Kidney epithelial cell (primary cell): ENCODE measurements at places on chromosomes 2 and 18.
A peak's percentile ranks its signal among the peaks of the same experiment; 100 is the strongest.

- DNase-seq = no peak
Measured at GRCh38 chr18:73766910-73767515, 380.6 kb downstream of the FBXO15 start.

DNA sequence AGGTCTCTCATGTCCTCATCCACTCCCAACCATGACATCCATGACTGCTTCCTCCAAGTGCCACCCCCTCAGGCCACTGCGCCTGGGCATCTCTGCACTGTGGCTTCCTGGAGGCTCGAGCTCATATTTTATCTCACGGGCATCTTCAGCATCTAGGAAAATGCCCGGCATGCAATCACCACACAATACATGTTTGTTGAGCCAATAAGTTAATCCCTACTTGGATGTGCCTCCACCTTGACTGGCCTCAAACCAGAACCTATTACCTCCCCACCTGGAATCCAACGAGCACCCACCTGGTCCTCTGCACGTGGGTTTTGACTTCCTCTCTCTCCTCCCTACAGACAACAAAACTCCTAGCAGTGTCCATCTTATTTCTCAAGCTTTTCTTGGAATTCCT is 198.9 kb upstream of the REV1 start:
- no peak for DNase-seq

GRCh38 chr18:35050028-35050546 is 8.9 kb downstream of the MAPRE2 start:
- no peak for DNase-seq

- no peak for DNase-seq
Measured at GRCh38 chr2:129775952-129776653, 203.4 kb upstream of the RAB6C start.

DNA sequence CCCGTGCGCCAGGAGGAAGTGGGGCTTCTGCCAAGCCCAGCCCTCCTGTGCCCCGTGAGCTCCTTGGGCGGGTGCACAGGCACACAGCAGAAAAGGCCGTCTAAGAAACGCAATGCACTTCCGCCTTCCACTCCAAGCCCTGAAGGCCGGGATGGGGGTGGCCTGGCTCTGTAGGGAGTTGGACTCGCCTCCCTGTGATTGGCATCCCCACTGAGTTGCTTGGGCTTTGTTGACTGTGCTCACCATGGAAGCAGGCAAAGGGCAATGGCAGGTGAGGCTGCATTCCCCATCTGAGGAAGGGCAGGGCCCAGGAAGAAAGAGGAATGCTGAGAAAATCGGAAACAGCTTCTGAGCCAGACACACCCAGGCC is 66.8 kb downstream of the CRACDL start:
- no peak for DNase-seq

DNA sequence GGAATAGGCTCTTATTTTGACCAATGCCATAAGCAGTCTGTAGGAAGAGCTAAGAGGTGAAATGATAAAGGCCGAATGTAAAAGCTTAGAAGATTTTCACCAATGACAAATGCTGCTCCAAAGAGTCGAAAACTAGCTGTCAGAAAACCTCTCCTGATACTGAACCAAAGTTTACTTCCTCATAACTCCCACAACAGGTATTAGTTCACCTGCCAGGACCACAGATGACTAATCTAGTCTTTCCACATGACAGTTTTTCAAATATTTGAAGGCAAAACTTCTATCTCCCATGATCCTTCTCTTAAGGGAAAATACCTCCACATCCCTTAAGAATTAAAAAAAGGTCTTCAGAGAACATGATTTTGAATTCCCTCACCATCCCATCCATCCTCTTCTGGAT is 473.2 kb upstream of the SPHKAP start:
- DNase-seq = no peak

GRCh38 chr2:172995323-172996244 is 80.1 kb upstream of the MAP3K20 start:
- DNase-seq = peak; percentile 77

DNA sequence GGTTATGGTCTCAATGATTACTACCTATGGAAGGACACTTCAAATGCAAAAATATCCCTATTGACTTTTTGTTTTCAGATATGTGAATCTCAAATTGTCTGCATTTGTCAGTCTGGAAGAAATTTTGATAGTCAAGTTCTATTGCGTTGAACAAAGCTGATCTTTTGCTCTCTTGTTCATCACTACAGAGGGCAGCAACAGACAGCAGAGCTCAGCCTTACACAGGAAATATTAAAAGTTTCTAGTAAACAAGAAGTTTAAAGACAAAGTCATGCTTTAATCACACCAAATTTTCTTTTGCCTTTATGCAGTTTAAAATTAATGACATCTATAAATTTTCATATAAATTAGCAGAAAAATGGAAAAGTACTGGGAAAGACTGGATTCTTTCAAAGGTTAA is 617.5 kb downstream of the NR4A2 start:
- DNase-seq = no peak

GRCh38 chr18:55256226-55256928 is 297.1 kb upstream of the CCDC68 start:
- DNase-seq = peak; percentile 65

GRCh38 chr2:30301551-30301950 is 70.2 kb downstream of the LBH start:
- DNase-seq = no peak

DNA sequence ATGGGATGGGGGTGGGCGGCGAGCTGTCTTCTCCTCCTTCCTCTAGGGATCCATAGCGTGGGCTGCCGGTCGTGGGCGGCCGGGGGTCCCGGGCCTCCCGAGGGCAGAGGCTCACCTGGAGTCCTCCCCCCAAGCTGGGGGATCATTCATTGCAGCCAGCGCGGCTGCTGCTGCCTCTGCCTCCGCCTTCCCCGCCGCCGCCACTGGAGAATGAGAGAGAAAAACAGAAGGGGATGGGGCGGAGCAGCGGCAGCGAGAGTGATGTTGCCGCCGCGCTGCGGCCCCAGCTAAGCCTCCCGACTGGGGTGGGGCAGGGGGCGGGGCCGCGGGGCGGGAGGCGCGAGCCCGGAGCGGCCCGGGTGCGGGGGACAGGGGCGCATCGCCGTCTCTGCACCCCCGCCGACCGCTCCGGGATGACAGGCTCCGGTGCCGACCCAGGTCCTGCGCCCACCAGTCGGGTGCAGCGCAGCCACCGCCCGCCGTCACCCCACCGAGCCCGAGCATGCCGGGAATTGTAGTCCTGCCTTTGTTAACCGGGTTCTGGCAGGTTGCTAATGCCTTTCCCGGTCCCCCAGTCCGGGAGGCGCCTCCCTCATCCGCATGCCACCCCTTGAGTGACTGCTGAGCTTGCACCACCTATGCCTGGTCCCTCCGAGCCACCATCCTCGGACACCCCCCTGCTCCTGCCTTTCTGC is at the start of gene KIF3C:
Gene KIF3C, minus strand, starts transcription at position 225 of the 695 bp plus-strand sequence. CDS start 580 bp downstream, outside the sequence.
- DNase-seq = no peak

DNA sequence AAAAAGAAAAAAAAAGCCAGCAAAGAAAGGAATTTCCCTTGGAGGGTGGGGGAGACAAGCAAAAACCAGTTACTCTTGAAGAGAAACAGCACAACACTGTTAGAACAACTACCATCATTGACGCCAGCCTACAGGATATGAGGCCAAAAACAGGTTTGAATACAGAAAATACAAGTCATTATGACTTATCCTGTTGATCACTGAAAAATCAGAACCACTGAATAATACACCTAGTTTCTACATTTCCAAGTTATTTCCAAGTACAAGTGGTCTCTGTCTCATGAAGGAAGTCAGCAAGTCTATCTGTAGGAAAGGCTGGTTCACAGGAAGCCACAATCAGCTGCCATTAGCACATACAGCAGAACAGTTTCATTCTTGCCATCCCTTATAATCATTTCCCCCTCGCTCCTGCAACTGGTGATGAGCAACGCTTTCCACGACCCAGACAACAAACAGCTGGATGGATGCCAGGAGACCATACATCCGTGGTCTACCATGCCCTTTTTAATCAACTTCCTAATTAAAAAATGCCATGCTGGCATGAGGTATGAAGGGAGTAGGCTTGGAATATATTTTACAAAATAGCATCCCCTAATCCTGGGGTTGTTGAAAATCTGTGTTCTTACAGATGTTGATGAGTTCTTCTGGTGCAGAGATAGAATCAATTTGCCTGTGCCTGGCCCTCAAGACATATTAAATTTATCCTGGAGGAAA is 10.4 kb downstream of the MYT1L start:
- DNase-seq = no peak

DNA sequence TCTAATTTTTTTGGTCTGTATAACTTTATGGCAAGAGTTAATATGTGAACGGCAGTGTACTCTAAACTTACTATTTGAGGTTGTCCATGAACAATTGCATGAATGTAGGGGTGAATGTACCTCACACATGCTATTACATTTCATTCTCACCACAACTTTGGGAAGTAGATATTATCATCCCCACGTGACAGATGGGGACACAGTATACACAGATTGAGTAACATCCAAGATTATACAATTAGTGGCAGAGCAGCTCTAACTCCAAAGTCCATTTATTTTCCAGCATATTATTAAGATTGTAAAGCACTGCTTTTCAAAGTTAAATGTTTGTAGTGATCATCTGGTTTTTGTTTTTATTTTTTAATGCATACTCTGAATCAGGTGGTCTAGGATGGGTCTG is 622.1 kb upstream of the ZEB2 start:
- DNase-seq = no peak

DNA sequence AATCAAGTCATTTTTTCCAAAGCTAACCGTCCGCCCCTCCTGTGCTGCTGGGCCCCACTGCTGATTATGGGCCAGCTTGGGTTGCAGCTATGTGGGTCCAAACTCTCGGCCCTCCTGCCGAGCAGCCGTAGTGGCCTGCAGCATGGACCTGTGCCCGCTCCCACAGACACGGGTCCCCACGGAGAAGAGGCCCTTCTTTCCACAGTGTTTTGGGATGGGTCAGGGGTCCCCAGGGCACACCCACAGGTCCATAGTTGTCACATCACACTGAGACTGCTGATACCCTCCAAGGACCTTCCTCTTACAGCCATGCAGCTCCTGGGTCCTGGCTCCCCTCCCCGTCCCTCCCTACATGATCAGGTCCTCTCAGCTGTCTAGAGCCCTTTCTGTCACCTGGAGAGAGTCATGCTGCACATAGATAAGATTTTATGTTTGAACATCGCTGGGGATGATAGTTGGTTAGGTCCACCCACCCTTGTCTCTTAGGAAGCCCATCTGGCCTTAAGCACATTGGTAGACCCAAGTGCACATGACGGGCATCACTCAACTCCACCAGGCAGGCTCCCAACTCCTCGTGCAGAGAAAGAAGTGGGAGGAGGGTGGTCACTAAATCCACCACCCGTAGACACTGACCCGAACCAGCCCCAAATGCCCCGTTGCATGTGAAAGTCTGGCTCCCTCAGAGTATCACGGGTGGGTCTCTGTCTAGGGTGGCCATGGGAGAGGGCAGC is 17.5 kb downstream of the GPR55 start:
- DNase-seq = no peak

DNA sequence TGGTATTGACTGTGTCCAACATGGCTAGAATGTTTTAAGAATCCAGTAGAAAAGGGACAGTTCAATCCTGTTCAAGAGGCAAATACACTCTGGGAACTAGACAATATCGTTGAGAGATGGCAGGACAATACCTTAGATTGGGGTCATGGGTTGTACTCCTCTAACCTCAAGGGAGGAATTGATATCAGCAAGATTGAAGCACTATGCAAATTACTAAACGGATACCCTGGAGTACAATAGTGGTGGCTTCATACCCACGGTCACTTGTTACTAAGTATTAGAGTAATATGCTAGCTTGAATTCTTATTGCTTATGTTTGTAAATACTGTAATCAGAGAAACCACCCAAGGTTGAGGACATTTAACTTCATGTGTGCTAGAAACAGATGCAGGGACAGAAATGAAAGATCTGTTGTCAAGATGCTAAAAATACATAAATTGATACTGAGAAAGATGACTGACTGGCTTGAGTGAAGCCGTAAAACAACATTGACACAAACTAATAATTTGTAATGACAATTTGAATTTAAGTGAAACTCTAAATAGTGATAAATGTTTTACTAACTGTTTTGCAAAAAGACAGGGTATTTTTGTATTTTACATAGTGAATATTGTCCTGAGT is 73.3 kb downstream of the KCNJ3 start:
- no peak for DNase-seq

DNA sequence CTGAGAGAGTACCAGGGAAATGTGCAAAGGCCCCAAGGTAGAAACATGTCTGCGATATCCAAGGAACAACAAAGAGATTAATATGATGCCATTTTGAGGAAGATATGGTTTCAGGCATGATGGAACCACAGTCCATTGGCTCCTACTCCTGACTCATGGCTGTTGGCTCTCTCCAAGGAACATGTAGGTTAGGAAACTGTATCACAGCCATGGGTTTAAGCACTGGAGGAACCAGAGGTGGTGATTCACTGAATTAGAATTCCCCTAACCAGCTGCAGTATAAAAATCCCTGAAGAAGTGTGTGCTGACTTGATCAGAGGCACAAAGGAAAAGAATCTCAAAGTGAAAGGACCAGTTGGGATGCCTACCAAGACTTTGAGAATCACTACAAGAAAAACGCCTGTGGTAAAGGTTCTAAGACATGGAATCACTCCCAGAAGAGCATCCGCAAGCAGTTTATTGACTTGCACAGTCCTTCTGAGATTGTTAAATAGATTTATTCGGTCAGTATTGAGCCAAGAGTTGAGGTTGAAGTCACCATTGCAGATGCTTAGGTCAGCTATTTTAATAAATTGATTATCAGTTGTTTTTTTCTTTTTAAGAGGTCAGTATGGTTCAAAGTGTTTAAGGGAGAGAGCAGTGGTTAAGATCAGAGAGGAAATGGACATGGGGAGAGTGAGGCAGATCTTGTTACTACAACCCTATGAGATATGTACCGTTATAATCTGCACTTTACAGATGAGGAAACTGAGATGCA is 110.7 kb upstream of the OTX1 start:
- DNase-seq = peak; percentile 45

DNA sequence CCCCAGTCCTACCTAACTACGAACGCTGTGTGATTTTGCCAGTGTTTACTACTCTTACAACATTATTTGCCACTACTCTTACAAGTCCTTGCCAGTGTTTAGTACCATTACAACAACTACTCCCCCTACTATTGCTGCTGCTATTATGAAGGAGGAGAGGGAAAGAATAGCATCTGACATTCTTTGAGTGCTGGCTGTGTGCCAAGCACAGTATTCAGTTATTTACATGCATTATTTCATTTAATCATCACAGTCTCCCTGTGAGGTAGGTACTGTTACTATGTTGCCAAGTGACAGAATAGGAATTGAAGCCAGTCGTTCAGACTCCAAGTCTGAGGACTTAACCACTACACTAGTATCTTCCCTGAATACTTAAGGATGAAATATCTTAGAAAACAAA is 185.9 kb upstream of the FOSL2 start:
- DNase-seq = no peak

GRCh38 chr2:233651430-233651829 is 15.2 kb downstream of the UGT1A10 start:
- no peak for DNase-seq

- DNase-seq = no peak
Measured at GRCh38 chr2:29810956-29811355, 110.4 kb downstream of the ALK start.

GRCh38 chr2:86068136-86068588 is 37.5 kb downstream of the POLR1A start:
- no peak for DNase-seq

GRCh38 chr2:214808981-214809750 is at the start of gene BARD1:
BARD1 (minus strand) TSS chr2:214809683; CDS start chr2:214809569, 114 bp downstream.
- DNase-seq = no peak

- no peak for DNase-seq
Measured at GRCh38 chr18:9730786-9731185, 22.7 kb downstream of the RAB31 start.
